ENCODE measurements at places on chromosomes 4 and X. TPM values are rescaled to one million over a fixed set of nuclear protein-coding genes. Genes with fewer than 3 reads are reported as not detected.

HMX1 gene
- not detected for total RNA-seq

ENPEP gene
- not detected for total RNA-seq

DNA sequence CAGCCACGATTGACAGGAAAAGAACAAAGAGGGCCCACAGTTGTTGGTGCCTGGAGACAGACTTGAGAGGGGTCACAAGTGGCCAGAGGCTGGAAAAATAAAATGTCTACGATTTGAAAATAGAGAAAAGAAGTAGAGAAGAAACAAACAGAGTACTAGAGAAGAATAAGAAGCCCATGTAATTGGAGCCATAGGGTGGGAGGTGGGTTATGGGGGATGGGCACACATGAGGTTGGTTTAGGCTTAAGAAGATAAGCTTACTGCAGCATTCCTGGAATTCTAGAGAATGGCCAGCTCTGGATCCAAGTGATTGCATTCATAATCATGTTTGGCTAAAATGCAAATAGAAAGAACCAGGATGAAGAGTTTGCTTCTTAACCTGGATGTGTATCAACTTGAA lies 210.7 kb downstream of the MAML3 start:
- DNase-seq = no peak

MAGEA1 gene
- not detected for total RNA-seq

DNA sequence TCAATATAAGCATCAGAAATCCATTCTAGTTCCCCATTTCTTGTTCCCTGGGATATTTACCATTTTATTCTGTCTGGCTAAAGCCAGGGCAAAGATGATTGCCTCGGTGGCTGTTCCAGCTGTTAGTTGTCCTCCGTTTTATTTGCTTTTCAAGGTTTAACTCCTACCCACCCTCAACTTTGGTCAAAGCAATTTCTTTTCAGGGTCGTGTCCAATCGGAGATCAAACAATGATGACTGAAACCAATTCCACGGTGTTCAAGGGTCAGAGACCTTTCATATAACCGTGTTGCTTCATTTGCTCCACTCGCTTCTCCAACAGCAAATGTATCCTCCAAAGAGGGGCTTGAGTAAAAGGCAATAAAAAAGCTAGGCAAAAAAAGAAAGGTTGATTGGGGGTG lies 193.5 kb upstream of the FTHL17 start:
- DNase-seq = no peak
